ENCODE measurements at places on chromosomes 11 and 22.

DNA sequence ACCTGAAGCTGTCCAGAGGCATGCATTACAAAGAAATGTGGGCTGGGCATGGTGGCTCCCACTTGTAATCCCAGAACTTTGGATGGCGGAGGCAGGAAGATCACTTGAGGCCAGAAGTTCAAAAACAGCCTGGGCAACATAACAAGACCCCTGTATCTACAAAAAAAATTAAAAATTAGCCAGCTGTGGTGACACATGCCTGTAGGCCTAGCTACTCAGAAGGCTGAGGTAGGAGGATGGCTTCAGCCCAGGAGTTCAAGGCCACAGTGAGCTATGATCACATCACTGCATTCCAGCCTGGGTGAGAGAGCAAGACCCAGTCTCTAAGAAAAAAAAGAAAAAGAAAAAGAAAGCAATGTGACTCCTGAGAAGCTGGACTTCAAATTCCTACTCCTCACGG lies 138.5 kb upstream of the HSD17B12 start:
- no peak for DNase-seq

GRCh38 chr11:62614275-62614674 lies 1.2 kb downstream of the ROM1 start:
- no peak for DNase-seq

GRCh38 chr11:17532784-17533183 lies 11.4 kb downstream of the USH1C start:
- no peak for DNase-seq

DNA sequence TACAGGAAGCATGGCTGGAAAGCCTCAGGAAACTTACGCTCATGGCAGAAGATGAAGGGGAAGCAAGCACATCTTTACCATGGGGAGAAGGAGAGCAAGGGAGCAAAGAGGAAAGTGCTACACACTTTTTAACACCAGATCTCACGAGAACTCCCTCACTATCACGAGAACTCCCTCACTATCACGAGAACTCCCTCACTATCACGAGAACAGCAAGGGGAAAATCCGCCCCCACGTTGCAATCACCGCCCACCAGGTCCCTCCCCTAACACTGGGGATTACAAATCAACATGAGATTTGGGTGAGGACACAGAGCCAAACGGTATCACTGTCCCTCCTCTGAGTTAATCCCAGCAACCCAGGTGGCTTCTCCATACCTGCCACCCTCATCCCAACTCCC lies 84.5 kb downstream of the MN1 start:
- DNase-seq: no peak

- no peak for DNase-seq
Observed at GRCh38 chr11:57303280-57303989, 21.3 kb downstream of the TNKS1BP1 start.

DNA sequence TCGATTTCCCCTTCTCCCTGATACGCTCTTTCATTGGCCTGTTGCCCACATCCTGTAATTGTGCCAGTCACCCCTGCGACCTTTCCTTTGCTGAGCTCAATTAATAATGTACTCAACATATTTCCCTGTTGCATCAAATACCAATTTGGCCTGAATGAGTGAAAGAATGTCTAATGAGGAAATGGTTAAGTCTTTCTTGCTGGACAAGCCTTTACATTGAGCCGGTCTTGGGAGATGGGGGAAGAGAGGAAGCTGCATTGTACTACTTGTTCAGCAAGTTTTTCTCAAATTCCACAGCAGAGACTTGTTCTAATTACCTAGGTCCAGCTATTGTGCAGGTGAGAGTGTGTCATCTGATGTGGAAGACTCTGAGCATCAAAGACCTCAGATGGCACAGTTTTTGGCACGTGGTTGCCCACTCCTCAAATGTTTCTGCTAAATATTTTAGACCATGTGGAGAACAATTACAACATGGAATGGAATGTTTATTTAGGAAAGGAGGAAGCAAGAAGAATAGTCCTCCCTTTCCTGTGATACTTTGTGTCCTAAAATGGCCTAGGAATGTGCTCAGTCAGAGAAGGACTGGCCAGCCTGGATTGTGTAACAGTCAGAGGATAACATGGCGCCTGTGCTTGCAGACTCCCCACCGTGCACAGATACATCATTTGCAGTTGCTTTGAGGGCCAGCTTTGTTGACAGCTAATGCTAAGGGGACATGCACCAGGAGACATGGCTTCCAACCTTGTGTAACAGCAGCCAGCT lies 129.5 kb upstream of the E2F8 start:
- no peak for DNase-seq

DNA sequence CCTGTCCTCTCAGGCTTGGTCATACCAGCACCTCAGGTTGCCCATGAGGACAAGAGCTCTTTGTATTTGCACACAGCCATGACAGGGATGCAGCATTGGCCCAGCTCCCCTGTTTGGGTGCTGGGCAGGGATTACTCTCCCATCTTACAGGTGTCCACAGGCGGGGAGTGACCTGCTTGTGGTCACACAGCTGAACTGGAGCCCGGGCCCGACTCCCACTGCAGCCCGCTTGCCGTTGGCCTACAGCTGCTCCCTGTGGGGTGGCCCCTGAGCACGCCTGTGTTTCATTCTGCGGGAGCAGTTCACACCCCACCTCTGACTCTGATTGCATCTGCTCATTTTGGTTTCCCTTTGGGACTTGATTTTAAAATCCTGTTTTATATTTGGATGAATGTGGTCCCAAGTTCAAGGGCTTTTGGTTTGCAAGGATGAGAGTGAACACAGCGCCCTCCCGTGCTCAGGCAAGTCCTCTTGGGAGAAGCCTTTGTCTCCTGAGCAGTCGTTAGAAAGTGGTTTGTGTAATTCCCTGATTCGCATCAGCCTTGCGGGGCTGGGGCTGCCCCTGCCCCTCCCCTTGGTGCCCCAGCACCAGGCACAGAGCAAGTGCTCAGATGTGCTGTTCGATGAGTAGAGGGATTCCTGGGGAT lies 9.3 kb downstream of the PICK1 start:
- no peak for DNase-seq

- DNase-seq: no peak
Observed at GRCh38 chr22:45889539-45890350, 87.2 kb downstream of the WNT7B start.

DNA sequence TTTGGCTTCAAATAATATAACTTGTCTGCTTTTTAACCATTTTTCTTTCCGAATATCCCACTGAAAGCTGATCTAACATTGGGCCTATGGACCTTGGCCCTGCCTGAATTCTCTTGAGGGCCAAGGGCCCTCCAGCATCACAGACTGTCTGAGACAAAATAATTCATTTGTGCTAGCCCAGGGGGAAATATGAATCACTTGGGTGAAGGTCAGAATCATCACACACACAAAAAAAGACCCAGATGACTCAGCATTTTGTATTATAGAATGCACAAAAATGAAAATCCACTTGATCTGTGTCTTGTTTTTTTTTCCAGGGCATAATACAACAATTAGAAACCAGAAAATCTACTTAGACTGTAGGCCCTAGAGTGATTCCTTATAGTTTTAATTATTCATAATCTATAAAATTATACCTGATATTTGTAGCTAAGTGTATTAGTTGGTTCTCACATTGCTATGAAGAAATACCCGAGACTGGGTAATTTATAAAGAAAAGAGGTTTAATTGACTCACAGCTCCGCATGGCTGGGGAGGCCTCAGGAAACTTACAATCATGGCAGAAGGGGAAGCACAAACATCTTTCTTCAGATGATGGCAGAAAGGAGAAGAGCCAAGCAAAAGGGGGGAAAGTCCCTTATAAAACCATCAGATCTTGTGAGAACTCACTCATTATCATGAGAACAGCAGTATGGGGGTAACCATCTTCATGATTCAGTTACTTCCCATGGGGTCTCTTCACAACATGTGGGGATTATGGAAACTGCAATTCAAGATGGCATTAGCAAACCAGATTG lies 15.6 kb upstream of the RDX start:
- no peak for DNase-seq

- no peak for DNase-seq
Observed at GRCh38 chr11:112637076-112637475, 324.1 kb upstream of the NCAM1 start.

DNA sequence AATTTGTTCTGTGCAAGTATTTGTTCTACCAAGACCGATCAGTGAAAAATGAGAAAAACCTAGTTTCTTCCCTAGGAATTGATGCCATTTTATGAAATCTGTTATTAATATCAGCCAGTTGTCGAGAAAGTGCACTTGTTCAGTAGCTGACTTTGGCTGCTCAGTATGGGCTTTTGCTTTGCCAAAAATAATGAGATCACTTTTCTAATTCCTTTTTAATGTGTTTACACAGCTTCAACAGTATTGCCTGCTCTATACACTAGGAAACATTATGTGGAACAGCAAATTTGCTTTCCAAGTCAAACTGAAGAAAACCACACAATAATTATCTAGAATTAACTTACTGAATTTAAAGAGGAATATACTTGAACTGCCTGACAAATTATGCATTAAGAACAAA lies 34.4 kb downstream of the SCUBE2 start:
- no peak for DNase-seq

DNA sequence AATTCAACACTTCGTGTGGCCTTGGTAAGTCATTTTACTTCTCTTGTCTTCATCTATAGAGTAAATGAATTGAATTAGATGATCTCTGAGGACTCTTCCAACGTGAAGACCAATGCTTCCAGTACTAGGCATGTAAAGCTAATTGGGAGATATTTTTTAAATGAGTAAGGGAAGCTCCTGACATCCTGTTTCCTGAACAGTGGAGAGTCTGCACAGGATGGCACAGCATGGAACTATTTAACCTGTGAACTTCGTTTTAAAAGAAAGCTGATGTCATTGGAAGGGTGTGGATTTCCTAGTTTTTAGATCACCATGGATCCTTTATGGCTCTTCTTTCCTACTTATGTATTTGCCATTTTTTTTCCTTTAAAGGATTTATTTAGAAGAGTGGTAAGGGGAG lies 48.4 kb upstream of the HSD17B12 start:
- DNase-seq: no peak

DNA sequence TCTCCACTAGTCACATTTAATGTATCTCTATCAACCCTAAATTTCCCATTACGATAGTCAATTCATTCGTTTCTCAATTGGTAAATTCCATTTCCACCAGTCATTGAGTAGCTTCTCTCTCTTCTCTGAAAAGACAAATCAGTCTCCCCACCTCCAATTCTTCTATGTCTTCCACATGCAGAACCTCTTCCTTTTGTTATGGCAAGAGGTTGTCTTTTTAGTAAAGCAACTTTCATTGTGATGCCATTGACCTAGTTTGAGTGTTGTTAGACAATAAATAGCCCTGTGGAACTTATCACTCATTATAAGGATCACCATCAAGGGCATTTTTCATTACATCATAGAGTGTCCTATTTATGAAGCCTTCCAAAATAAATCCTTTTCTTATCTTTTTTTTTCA lies 340.9 kb downstream of the LRRC4C start:
- no peak for DNase-seq

GRCh38 chr11:95711162-95711944 lies 78.2 kb downstream of the FAM76B start:
- DNase-seq: no peak

DNA sequence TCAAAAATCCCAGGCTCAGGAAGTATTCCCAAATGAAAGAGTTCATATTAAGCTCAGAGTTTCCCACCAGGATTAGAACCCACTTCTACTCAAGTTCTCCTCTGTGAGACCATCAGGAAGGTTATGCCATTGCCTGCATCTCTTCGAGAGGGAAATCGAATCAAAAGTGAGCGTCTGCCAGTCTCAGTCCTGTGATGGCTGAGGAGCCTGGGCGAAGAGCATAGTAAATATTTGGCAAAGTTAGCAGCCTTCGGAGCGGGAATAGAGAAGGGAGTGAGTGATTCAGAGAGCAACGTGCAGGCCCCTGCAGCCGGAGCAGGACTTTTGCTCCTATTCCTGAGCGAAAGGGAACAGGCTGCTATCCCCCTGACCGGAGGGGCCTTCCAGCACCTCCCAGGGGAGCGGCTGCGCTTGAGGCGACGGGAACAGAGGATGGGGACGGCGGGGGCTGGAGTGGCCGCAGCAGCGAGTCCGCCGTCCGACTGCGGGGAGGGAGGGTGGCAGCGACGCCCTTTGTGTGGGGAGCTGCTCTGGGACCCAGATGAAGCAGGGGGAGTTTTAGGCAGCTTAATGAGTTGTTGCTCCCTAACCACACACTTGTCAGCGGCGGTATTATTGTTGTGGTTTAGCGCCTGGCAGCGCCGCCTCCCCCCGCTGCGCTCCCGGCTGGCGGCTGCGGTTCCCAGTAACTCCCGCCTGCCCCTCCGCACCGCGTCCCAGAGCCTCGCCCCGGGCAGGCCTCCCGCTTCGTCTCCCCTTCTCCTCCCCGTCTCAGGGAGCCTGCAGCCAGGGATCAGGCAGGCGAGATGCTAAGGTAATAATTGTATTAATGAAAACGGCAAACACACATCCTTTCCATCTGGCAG lies 21.7 kb upstream of the NRGN start:
- DNase-seq: no peak

DNA sequence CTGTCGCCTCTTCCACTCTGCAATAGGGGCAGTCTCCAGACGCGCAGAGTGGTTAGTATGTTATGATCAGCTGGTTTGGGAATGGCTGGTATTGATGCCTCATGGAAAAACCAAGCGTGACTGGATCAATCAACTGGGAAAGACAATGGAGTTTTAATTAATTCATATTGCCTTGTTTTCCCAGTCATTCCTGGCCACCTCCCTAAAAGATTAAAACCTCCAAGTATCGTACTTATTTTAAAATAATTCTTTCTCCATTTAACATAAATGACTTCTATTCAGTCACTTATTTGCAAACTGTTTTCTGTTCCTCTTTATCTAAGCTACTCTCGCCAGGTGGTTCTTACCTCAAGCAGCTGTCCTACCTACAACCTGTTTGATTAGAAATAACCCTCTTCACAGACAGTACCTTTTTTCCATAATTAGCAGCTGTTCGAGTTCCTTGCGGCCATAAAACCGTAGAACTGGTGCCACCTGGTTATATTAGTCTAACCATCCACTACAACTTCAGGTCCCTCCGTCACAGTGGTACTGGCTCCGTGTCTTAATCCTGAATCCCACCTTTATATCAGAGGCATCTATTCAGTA lies 898 bp downstream of the ZNF215 start:
- DNase-seq: no peak

DNA sequence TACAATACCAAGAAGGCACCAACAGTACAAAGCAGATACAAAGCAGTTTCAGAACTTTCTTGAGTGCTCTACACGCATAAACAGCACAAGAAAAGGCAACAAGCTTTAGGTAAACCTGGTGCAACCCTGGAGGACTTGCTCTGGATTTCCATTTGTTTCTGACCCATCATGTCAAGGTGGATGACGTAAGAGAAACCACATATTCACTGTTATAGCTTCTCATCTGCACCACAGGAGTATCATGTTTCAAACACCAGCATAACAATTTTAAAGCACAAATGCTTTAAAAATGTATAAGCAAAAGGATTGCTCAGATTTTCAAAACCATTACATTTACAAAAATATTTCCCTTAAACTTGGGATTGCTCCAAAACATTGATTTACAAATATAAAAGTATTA lies 25.0 kb upstream of the YPEL1 start:
- DNase-seq: no peak

- DNase-seq: no peak
Observed at GRCh38 chr22:23580576-23581259, 628 bp upstream of the IGLL1 start.

- no peak for DNase-seq
Observed at GRCh38 chr11:83971063-83971462, 684.9 kb upstream of the CCDC90B start.

GRCh38 chr11:129443276-129443675 lies 67.6 kb downstream of the BARX2 start:
- no peak for DNase-seq

Measured in CD8-positive, alpha-beta memory T cell (primary cell).